ENCODE measurements at places on chromosomes 6 and 20. TPM values are rescaled to one million over a fixed set of nuclear protein-coding genes. Genes with fewer than 3 reads are reported as not detected.

The LRRC73 gene
- total RNA-seq = 3.4 TPM

The CDH22 gene
- total RNA-seq = not detected

The IDH3B gene
- 216 TPM for total RNA-seq

The UBD gene
- not detected for total RNA-seq

DNA sequence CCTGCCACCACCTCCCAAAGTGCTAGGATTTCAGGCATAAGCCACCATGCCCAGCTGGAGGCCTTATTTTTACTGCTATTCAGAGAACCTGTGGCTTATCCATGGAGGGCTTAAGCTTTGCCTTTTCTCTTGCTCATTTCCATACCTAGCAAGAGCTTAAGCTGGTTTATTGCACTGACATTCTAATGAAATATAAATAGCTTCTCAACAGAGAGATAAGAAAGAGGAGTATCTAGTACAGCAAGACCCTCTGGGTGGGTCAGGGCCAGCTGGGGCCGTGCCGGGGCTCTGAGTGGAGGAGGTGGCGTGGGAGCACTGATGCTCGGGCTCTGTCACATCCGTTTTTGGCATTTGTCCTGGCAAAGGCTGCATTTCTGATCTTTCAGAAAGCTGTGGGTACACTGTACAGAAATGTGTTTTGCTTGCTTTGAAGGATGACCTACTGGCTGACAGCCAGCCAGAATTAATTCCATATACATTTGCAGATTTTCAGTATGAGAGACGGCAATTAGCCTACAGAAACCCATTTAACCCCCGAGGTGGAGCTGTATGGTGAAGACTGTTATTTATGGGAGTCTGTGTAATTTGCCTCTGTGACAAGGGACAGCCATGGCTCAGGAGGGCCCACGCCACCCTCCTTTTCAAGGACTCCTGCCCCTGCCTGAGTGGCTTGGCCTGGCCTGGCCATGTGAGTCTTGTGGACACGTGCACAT lies 181.6 kb upstream of the AKAP12 start:
- no peaks in the 10 kb centered on the region for H3K27me3 ChIP-seq
- H3K4me3 ChIP-seq = no peak overlapping the region
- no peaks in the 10 kb centered on the region for H3K36me3 ChIP-seq
- peaks cover 57% of the 10 kb centered on the region for H3K4me1 ChIP-seq

GRCh38 chr6:63347599-63347998 lies 27.8 kb upstream of the LGSN start:
- no peaks in the 10 kb centered on the region for H3K36me3 ChIP-seq
- H3K27ac ChIP-seq = no peak overlapping the region
- no peaks in the 10 kb centered on the region for H3K4me1 ChIP-seq
- no peak overlapping the region for H3K4me3 ChIP-seq
- H3K27me3 ChIP-seq = no peaks in the 10 kb centered on the region

DNA sequence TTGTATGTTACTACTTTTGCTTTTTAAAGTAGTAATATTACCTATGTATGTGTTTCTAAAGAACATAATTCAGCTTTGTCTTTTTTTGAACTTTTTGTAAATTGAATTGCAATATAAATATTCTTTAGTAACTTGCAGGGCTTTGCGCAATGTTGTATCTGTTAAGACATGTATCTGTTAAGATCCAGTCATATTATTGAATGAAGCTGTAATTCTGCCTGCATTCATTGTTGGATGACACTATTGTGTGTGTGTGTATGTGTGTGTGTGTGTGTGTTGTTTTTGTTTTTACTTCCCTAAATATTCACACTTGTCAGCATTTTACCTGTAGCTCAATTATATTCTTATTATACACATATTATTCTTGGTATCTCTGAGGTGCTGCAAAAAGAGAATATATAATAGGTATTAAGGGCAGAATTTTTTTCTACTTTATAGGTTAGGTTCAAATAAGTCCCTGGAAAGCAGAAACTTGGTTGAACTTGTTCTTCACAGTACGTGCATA lies 164.0 kb downstream of the MEI4 start:
- no peak overlapping the region for H3K27ac ChIP-seq
- DNase-seq = no peak
- H3K27me3 ChIP-seq = no peaks in the 10 kb centered on the region
- H3K4me1 ChIP-seq = no peaks in the 10 kb centered on the region

DNA sequence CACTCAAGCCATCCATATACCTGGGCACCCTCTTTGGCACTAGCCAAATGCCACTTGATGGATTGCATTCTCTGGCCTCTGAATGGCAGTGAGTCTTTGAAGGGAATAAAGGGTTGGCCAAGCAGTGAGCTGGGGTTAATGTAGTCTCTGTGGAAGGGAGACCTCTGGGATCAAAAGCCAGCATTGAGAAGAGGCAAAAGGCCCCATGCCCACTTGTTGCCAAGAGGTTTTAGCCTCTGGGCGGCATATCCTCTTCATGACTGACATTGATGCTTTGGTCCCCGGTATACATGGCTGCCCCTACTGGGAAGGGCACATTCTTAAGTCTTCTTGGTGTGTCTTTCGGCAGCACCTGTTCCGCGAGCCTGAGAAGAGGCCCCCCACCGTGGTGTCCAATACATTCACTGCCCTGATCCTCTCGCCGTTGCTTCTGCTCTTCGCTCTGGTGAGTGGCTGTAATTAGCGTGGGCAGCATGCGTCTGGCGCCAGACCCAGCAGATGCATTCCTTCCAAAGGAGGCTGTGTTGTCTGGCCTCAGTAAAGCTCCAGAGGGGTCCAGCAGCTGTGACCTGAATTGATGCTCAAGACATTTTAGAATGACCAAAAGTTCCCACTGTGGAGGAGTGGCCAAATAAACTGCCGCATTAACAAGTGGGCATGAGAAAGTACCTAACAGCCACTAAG lies 29.5 kb downstream of the GHRH start:
- DNase-seq = no peak
- peaks cover 17% of the 10 kb centered on the region for H3K4me1 ChIP-seq
- H3K27ac ChIP-seq = no peak overlapping the region
- H3K4me3 ChIP-seq = no peak overlapping the region
- peaks cover 69% of the 10 kb centered on the region for H3K36me3 ChIP-seq

The PRSS35 gene
- 60.2 TPM for total RNA-seq

The ADRM1 gene
- total RNA-seq = 128 TPM

DNA sequence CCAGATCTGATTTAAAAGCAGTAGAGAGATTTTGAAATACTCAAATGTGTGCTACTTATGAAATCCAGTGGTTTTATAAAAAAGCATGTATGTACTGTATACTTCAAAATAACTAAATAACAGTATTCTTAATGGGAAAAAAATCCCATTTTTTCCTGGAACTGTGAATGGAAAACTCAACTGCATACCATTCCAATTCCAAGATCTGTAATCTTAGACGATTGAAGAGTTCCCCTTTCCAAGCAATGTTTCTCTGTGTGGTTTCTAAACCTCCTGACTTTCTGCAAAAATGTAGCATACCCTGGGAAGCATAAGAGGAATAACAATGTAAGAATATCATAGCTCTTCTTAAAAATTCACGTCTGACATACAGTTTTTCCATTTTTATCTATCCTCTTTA lies 40.3 kb upstream of the HIVEP2 start:
- H3K4me3 ChIP-seq = no peak overlapping the region
- H3K27me3 ChIP-seq = no peaks in the 10 kb centered on the region
- no peak overlapping the region for H3K27ac ChIP-seq
- H3K4me1 ChIP-seq = no peaks in the 10 kb centered on the region
- no peaks in the 10 kb centered on the region for H3K36me3 ChIP-seq
- DNase-seq = peak; percentile 17

The STK38 gene
- total RNA-seq = 17.1 TPM

DNA sequence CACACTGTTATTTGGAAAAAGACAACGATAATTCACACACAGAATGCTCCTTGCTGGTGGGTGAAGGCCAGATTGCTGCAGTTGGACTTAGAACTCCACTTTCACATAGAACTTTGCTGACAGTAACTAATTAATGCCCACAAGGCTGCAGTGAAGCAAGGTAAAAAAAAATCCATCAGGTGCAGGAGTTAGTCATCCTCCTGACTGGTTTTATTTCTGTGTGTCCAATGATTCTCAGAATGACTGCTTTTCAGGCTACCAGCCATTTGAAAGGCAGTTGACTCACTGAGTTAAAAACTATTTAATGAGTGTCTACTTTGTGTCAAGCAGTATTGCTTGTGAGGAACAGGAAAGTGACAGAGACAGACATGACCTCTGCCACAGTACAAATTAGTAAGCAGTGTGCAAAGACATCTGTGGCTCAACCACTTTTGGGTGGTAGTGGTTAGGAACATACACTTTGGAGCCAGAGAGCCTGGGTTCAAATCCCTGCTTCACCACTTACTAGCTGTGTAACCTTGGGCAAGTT lies 41.9 kb downstream of the ELOVL5 start:
- no peak overlapping the region for H3K27ac ChIP-seq
- H3K4me3 ChIP-seq = no peak overlapping the region
- H3K4me1 ChIP-seq = peaks cover 26% of the 10 kb centered on the region
- no peaks in the 10 kb centered on the region for H3K27me3 ChIP-seq
- DNase-seq = no peak

DNA sequence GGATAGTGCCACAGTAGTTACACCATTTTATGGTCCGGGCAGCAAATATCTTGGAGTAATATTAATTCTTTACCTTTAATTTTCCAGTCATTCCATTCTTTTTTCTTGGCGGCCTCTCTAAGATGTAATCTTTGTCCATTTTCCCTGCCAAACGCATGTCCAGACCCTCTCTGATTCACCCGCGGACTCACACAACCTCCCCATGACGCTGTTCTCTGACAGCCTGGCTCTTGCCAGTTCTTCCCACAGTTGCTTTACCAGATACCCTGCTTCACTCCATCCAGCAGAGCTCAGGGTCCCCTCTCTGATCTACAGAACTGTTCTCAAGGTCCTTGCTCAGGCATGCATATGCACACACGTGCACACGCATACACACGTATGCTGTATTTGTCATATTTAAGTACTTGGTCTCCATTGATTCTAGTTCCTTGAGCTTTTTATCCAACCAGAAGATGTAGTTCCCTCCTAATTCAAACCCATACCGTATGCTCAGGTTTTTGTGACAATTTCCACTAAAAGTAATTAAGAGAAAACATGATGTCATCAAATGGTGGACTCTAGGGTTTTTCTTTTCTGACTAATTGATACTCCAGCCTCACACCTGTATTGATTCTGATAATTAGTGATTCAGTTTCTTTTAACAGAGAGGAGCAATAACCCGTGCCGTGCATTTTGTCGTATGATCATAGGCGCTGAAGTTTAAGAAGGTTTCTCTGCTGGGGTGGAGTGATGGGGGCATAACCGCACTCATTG lies 10.0 kb downstream of the BPHL start:
- no peak overlapping the region for H3K27ac ChIP-seq
- H3K4me3 ChIP-seq = no peak overlapping the region
- H3K36me3 ChIP-seq = peaks cover 30% of the 10 kb centered on the region
- no peak for DNase-seq
- no peaks in the 10 kb centered on the region for H3K27me3 ChIP-seq

The DLL1 gene
- 4.7 TPM for total RNA-seq

The SAMD3 gene
- not detected for total RNA-seq
